ENCODE measurements at places on chromosomes 6 and 20. TPM values are rescaled to one million over a fixed set of nuclear protein-coding genes. Genes with fewer than 3 reads are reported as not detected.

The SNPH gene
- 18.5 TPM for total RNA-seq

The PTPRK gene
- total RNA-seq = 75.5 TPM

The PBOV1 gene
- not detected for total RNA-seq

The ERVFRD-1 gene
- total RNA-seq = not detected

The PNPLA1 gene
- total RNA-seq = not detected

The F13A1 gene
- under 0.01 TPM for total RNA-seq

The FAM50B gene
- 11.6 TPM for total RNA-seq
